Large intestine (tissue), 12 donors: ENCODE measurements at places on chromosomes 4 and X.
A peak's percentile ranks its signal among the peaks of the same experiment; 100 is the strongest.

DNA sequence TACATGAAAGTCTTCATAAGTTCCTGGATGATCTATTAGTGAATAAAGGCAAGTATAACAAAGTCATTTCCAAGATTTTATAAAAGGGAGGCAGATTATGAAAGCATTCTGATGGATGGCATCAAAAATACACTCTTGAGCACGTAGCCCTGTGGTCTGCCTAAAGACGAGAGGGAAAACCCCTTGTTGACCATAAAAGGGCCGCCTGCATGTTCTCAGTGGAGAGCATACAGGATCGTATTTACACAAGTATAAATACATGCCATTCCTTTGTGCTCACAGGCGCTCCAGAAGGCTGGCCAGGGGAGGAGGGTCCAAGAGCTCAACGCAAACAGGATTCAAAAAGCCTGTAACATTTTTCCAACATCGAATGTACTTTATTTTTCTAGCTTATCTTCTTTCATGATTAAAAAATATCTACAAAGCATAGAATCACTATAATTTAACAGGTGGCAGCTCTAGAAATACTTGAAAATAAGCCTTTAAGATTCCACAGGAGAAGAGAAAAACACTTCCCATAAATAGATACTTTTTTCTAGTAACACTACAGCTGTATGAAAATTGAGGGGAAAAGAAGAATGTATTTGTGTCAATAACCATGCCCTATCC lies 29.6 kb downstream of the PDGFC start:
- DNase-seq, result peak; percentile 57

- DNase-seq, result no peak
These were observed 46.6 kb downstream of the PGRMC2 start for GRCh38 chr4:128241019-128241418.

DNA sequence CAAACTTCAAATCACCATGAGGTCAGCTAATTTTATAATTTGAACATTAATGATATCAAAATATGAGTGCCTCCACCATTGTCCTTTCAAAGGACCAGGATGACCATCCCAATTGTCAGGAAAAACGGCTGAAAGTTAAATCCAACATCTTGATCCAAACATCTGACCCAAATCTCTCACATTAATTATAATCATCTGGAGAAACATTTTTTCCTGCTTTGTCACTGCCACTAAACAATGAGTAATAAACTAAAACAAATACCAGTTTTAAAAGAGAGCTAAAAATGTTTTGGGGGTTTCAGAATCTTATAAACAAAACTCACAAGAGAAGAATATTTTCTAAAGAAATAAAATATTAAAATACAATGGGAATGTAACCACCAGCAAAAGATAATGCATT lies 45.7 kb upstream of the NDST4 start:
- DNase-seq, result no peak

DNA sequence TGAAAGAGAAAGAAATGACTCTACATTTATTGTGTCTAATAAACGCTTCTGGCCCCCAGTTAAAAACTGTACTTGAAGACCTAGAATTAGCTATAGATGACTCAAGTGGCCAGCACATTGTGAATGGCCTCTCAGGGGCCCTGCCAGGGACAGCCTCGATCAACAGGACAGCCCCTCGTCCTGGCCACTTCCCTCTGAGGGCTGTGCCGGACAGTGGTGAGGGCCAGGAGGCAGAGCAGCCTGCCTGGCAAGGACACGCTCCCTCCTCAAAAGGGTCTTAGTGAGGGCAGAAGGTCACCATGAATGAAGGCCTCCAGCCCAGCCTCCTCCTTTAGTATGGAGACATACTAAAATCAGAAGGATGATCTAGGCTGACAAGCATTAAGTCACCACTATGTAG lies 16.5 kb downstream of the RNF212 start:
- no peak for DNase-seq

- DNase-seq, result no peak
These were observed 54.2 kb downstream of the LEF1 start for GRCh38 chr4:108114503-108114902.
